ENCODE measurements at places on chromosomes 5 and 9. TPM values are rescaled to one million over a fixed set of nuclear protein-coding genes. Genes with fewer than 3 reads are reported as not detected.

DNA sequence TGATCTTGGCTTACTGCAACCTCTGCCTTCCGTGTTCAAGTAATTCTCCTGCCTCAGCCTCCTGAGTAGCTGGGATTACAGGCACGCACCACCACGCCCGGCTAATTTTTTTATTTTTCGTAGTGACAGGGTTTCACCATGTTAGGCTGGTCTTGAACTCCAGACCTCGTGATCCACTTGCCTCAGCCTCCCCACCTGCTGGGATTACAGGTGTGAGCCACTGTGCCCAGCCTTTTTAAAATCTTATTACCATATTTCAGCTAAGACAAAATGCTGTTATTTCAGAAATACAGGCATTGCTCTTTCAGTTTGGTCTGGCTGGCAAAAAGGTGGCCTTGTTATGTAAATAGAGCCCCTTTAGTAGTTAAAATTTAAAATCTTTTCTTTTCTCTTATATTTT, 46.9 kb upstream of the GLDC start:
- no peak for DNase-seq

GRCh38 chr9:34123682-34124081, 2.8 kb downstream of the DCAF12 start:
- no peak for DNase-seq

DNA sequence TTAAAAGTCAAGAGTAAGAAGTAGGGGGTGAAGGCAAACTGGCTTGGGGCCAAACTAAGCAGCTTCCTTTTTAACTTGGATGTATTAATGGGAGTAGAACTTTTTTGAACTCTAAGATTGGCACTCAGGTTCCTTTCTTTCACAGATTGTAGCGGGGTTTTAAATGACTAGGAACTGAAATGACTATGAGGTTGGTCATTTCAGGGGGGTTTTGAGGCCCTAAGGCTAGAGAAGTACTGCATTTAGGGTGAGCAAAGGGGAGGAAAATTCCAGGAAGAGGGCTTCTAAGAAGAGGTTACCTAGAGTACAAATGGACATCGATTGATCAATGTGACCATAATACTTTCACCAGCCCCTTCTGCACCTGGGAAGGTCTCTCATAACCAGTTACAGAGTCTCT, 381.8 kb downstream of the MLLT3 start:
- DNase-seq = no peak

DNA sequence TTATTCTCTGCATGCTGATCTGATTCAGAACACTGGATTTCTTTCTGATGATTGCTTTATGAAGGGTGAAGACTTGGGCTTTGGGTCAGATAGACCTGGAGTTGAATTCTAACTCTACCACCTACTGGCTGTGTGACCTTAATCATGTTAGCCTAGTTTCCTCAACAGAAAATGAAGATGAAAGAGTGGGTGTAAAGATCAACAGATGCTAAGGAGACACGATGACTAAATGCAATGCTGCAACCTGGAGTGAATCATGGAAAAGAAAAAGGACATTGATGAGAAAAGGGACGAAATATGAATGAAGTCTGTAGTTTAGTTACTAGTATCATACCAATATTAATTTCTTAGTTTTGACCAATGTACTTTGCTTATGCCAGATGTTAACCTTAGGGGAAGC, 27.8 kb upstream of the DENND1A start:
- DNase-seq = no peak

- DNase-seq = no peak
Observed at GRCh38 chr5:71752441-71753190, 33.5 kb downstream of the CARTPT start.

DNA sequence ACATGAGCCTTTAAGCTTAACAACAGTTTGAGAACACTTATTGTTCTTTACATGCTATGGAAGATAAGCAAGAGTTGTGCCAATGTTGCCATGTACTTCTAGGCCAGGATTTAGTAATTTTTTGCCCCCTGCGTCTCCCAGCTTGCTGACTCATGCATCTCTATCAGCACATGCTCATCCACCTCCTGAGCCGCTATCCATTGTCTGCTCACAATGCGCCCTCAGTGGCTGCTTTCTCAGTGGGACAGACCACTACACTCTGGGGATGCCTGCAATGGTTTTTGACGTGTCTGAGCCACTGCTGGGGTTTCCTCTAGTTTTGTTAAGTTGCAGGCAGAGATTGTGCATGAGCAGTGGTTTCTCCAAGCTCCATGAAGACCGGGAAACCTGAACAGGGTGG, 50.9 kb upstream of the PHF2 start:
- no peak for DNase-seq

GRCh38 chr5:61330341-61330844, 1.7 kb upstream of the ZSWIM6 start:
- peak; percentile 38 for DNase-seq

DNA sequence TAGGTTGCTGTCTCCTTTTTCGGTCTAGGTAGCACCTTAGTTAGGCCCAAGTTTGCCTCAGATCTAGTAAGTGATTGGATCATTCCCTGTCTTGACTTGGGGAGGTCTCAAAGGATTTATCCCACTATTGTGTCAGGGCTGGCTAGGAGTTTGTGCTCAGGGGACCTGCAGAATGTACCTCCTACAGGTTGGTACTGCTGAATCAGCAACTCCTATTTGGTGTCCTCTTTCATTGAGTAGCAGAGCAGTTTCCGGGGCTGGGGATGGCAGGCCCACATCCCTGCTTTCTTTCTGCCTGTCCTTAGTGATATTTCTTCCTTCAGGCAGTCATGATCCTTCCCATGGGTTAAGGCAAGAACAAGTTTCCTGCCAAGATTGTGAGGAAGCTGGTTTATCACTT, 192.9 kb upstream of the CCNH start:
- DNase-seq = no peak

DNA sequence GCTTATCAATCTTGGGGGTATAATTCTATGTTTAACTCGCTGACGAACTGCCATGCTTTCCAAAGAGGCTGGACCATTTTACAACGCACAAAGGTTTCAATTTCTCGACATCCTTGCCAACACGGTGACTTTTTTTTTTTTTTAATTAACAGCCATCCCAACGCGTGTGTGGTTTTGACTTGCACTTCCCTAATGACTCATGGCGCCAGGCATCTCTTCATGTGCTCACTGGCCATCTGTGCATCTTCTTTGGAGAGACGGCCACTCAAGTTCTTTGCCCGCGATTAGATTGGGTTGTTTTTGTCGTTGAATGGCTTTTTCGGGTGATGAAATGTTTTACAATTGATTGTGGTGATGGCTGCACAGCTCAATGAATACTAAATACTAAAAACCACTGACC, 12.5 kb upstream of the CARD9 start:
- DNase-seq = no peak

GRCh38 chr5:80184235-80185023, 71.4 kb downstream of the SERINC5 start:
- no peak for DNase-seq

DNA sequence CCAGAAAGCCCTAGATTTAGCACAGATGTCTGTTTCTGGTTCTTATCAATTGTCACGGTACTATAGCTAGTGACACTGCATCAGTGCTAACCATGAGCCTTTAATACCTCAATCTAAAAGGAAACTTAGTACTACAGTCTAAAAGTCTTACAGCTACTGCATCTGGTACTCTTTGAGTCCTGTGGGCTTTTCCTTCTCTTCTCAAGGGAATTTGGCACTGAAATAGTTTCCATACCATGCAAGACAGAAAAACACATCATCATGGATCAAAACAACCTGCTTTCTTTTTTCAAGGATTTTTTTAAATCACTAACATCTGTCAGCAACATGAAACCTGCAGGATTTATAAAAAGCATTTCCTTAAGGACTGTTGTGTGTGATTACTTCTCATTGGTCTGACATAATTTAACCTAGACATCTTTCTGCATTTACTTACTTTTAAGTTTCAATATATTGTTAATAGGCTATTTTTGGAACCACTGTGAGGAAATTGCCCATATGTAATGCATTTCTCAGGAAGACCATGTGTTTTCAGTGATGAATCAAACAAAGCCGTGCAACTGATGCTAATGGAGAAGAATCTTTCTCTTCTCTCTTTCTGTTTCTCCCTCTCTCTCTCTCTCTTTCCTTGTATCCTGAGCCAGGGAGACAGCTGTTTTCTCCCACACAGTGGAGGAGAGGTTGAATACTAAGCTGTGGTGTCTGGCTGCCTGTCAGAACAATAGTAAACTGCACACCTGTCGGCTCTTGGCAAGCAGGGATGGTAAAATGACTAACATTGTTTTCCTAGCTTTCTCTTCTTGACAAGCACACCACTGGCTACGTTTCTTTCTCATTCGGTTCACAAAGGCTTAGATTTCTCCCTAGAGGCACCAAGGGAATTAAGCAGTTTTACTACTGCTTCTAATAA, 273.4 kb downstream of the CSNK1G3 start:
- DNase-seq = no peak

DNA sequence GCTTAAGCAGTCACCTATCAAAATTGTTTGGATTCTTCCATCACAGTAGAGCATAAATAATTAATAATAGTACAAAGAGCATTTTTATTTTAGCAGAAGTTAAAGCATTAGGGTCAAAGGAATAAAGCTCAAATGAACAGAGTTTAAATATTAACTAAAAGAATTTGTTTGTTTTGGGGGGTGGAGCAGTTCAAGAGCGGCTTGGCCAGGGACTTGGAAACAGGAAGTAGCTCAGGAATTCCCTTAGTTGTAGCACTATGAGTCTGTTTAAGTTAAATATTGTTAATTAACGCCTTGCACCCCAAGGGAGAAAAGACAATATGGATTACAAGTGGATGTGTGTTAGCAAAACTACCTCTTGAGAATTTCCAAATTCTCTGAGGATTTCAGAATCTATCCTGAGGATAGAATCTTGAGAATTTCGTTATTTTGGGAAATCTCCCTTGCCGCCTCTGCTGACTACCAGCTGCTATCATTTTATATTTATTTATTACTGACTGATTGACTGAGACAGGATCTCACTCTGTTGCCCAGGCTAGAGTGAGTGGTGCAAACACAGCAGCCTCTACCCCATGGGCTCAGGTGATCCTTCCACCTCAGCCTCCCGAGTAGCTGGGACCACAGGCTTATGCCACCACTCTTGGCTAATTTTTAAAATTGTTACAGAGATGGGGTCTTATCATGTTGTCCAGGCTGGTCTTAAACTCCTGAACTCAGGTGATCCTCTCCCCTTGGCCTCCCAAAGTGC, 96.7 kb upstream of the CHD1 start:
- no peak for DNase-seq

- DNase-seq = no peak
Observed at GRCh38 chr5:73448463-73449136, at the start of gene FOXD1. Gene FOXD1 (minus strand): TSS chr5:73448777. CDS start chr5:73448362, 415 bp downstream.

DNA sequence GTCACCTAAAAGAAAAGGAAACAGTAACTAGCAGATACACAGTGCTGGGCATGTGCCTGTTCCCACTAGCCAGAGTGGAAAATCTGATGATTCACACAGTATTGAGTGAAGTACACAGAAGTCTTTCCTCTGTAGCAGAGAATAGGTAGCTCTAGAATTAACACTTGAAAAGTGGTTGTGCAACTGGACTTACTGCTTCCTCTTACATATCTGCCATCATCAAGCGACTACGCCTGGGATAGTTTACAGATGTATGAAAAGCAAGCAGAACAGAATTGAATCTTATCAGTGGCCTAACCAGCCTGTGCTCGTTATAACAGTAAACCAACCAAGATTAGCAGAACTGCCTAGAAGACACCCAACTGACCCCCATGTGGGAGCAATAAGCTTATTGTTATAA, 130.6 kb downstream of the DTWD2 start:
- DNase-seq = no peak

DNA sequence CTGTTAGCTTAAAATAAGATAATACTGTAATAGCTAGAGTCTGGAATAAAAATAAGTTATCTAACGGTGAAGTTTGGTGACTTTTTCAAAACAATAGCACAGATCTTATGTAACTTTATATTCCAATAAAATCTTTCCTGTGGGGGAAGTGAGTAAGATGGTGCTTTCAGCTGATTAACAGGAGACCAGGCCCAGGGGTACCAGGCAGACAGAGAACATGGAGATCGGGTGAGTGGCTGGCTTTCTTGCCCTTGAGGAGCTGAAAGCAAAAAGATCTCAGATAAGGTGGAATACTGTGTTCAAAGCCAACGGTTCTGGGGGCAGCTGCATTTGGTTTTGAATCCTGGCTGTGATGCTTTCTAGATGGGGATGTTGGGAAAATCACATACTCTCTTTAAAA, 61.3 kb downstream of the MAT2B start:
- no peak for DNase-seq

Gene STKLD1
- polyA plus RNA-seq = 0.28 TPM

Gene C9orf85
- 3.8 TPM for polyA plus RNA-seq

Gene LECT2
- polyA plus RNA-seq = 90.2 TPM

Gene NOXA1
- polyA plus RNA-seq = 2.4 TPM

All from liver (tissue), 10 donors.